ENCODE measurements at places on chromosomes 4 and X.
A peak's percentile ranks its signal among the peaks of the same experiment; 100 is the strongest.

GRCh38 chrX:18133605-18134004 lies 87.1 kb downstream of the BEND2 start:
- no peaks in the 10 kb centered on the region for H3K4me1 ChIP-seq
- H3K36me3 ChIP-seq, result no peaks in the 10 kb centered on the region
- no peaks in the 10 kb centered on the region for H3K27me3 ChIP-seq
- no peak overlapping the region for H3K27ac ChIP-seq

DNA sequence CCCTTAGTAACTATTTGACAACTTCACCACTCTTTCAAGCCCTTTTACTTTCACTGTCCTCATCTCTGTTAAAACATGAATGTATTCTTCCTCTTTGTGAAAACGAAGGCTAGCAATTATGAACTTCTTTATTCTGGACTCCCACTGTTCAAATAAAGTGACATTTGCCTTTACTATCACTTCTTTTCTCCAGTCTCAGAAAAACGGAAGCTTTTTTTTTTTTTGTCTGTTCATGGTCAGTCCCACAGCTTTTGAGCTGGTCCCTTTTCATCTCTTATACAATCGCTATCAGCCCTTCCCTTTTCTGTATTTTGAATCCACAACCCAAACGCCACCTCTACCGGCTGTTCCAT lies 327.7 kb downstream of the DKK2 start:
- H3K27me3 ChIP-seq, result no peaks in the 10 kb centered on the region
- no peak for DNase-seq
- H3K27ac ChIP-seq, result peak overlapping the region; percentile 36
- no peaks in the 10 kb centered on the region for H3K4me1 ChIP-seq
- H3K4me3 ChIP-seq, result no peak overlapping the region

GRCh38 chr4:180571516-180572055 lies 1671.6 kb upstream of the TENM3 start:
- no peaks in the 10 kb centered on the region for H3K36me3 ChIP-seq
- H3K4me1 ChIP-seq, result no peaks in the 10 kb centered on the region
- no peak overlapping the region for H3K27ac ChIP-seq

- no peaks in the 10 kb centered on the region for H3K27me3 ChIP-seq
- no peak overlapping the region for H3K4me3 ChIP-seq
- H3K36me3 ChIP-seq, result no peaks in the 10 kb centered on the region
- DNase-seq, result no peak
- H3K27ac ChIP-seq, result no peak overlapping the region
These were observed 81.3 kb upstream of the TRPC5 start for GRCh38 chrX:112163906-112164305.

DNA sequence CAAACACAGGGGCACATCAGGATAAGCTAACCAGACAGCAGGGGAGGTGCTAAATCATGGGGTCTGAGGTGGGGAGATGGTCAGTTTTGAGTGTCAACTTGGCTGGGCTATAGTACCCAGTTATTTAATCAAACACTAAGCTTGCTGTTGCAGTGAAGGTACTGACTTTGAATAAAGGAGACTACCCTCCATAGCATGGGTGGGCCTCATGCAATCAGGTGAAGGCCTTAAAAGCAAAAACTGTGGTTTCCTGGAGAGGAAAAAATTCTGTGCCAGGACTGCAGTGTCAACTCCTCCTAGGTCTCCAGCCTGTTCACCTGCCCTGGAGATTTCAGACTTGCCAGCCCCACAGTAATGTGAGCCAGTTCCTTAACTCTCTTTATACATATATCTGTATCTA lies 12.6 kb upstream of the HSFX2 start:
- H3K4me3 ChIP-seq, result no peak overlapping the region
- no peaks in the 10 kb centered on the region for H3K27me3 ChIP-seq

- no peaks in the 10 kb centered on the region for H3K36me3 ChIP-seq
- H3K4me1 ChIP-seq, result peaks cover 6% of the 10 kb centered on the region
- no peaks in the 10 kb centered on the region for H3K27me3 ChIP-seq
- no peak for DNase-seq
- H3K27ac ChIP-seq, result peak overlapping the region; percentile 96
These were observed 814 bp upstream of the MMAA start for GRCh38 chr4:145618210-145618931.

GRCh38 chr4:150212927-150213326 lies 134.7 kb downstream of the DCLK2 start:
- H3K27me3 ChIP-seq, result no peaks in the 10 kb centered on the region
- H3K36me3 ChIP-seq, result no peaks in the 10 kb centered on the region
- no peak overlapping the region for H3K27ac ChIP-seq
- H3K4me1 ChIP-seq, result peaks cover 5% of the 10 kb centered on the region

DNA sequence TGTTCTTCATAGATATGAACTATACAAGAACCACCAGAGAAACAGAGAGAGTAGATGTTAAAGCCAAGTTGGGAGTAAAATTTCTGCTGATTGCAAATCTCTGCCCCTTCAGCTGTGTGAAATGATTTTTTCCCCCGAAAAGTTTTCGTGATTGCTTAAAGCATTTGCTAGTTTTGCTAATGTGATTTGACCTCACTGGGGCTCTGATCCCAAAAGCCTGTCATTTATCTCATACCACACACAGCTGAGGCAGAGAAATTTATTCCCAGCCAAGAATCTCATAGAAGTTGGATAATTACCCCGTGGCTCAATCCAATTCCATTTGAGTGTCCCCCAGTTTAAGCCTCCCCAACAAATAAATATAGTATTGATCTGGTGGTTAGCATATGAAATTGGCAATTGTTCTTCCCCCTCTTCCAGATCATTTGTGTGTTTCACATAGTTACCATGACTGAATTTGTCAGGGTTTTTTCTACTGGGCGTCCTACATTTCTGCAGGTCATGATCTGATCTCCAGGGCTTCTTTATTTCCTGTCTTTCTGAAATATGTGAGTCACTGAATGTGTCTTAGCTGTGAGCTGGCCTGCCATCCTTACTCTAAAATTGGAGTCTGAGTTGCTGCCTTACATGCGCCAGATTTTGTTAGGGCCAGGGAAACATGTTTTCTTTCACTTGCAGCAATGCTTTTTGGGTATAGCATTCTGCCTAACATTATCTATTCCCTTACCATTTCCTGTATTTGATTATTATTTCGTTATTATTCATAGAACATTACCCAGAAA lies 167.5 kb upstream of the FRMPD4 start:
- H3K4me1 ChIP-seq, result no peaks in the 10 kb centered on the region
- H3K27me3 ChIP-seq, result no peaks in the 10 kb centered on the region
- no peak overlapping the region for H3K27ac ChIP-seq

- H3K4me3 ChIP-seq, result no peak overlapping the region
- DNase-seq, result no peak
- H3K4me1 ChIP-seq, result no peaks in the 10 kb centered on the region
- no peak overlapping the region for H3K27ac ChIP-seq
- no peaks in the 10 kb centered on the region for H3K36me3 ChIP-seq
These were observed 449.6 kb downstream of the GLUD2 start for GRCh38 chrX:121496966-121497365.

DNA sequence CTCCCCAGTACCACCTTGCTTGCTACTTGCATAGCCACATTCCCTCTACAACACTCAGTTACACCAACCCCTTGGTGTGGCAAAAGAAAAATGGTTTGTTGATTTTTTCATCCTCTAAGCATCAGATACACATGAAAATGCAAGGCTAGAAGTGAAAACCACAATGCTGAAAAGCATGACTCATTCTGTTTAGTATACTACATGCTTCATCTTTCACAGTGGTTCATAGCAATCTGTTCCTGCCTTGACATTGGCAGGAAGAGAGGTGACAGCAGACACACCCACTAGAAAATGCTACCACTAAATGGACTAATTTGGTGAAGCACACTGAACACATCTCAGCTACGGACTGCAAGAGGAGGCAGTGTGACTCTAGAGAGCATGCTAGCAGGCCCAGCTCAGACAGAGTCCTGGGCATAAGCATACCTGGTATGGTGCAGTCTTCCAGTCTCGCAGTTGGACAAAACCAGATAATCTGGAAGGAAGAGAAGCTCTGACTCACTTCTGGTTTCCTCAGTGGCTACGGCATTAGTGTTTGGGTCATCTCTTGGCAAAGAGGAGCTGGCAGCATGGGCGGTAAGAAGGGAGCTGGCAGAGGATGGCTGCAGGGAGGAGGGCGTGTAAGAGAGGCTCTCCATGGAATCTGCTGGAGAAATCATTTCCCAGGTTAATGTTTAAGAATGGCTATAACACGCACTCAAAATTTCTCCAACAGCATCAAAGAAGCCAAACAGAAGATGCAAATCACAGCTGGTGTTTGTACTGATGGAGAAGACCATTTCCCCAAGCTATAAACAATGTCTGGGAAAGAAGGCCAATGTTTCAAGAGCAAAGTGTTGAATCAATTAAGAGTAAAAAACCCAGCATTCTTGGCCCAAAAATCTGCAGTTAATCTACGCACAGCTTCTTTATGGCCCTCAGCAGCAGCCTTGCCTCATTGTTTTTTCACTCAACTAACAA lies 37.8 kb downstream of the GAB3 start:
- no peaks in the 10 kb centered on the region for H3K27me3 ChIP-seq
- peaks cover 13% of the 10 kb centered on the region for H3K4me1 ChIP-seq
- H3K36me3 ChIP-seq, result peaks cover 5% of the 10 kb centered on the region
- no peak overlapping the region for H3K4me3 ChIP-seq
- H3K27ac ChIP-seq, result no peak overlapping the region
- DNase-seq, result no peak

GRCh38 chrX:119688911-119689321 lies 4.1 kb downstream of the SEPTIN6 start:
- DNase-seq, result no peak
- H3K27me3 ChIP-seq, result no peaks in the 10 kb centered on the region
- H3K36me3 ChIP-seq, result no peaks in the 10 kb centered on the region
- H3K27ac ChIP-seq, result no peak overlapping the region
- H3K4me1 ChIP-seq, result peaks cover 14% of the 10 kb centered on the region
- H3K4me3 ChIP-seq, result no peak overlapping the region

- H3K4me1 ChIP-seq, result no peaks in the 10 kb centered on the region
- no peaks in the 10 kb centered on the region for H3K36me3 ChIP-seq
- H3K27ac ChIP-seq, result no peak overlapping the region
- no peak overlapping the region for H3K4me3 ChIP-seq
- H3K27me3 ChIP-seq, result peaks cover 8% of the 10 kb centered on the region
These were observed 6.9 kb upstream of the TRPC3 start for GRCh38 chr4:121958777-121959176.

DNA sequence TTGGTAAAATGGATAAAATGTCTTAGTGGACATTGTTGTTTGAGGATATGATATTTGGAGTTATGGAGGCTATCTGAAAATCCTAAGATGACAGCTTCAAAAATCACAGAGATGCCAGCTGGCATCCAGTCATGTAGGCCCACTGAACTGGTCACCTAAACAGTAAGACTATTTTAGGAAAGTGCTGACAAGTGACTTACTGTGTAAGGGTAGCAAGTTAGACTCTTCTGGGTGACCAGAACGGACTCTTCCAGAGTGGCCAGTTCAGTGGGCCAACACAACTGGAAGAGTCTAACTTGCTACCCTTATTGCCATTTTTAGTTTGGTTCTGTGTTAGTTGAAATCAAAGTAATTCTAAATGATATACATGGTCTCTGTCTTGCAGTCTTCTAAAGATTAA lies 61.4 kb upstream of the ATP8A1 start:
- H3K4me1 ChIP-seq, result no peaks in the 10 kb centered on the region
- no peak for DNase-seq
- H3K36me3 ChIP-seq, result no peaks in the 10 kb centered on the region
- peaks cover 3% of the 10 kb centered on the region for H3K27me3 ChIP-seq

DNA sequence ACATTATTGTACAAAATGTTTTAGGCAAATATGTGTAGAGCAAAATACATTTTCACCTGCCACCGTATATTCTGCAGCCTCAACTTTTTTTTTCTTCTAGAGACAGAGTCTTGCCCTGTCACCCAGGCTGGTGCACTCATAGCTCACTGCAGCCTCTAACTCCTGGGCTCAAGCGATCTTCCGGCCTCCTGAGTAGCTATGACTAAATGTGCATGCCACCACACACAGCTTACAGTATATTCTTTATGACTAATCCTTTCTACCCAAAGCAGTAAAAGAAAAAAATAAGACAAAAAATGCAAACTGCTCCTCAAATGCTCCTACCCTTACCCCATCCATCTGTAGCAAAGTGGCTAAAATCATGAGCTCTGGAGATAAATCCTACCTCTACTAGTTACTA lies 426.3 kb downstream of the KCNIP4 start:
- H3K27me3 ChIP-seq, result no peaks in the 10 kb centered on the region
- no peaks in the 10 kb centered on the region for H3K4me1 ChIP-seq
- H3K4me3 ChIP-seq, result no peak overlapping the region
- no peak for DNase-seq

GRCh38 chr4:176270669-176271068 lies 1.6 kb upstream of the ASB5 start:
- H3K4me1 ChIP-seq, result no peaks in the 10 kb centered on the region
- DNase-seq, result no peak
- H3K27ac ChIP-seq, result no peak overlapping the region
- H3K27me3 ChIP-seq, result no peaks in the 10 kb centered on the region
- H3K4me3 ChIP-seq, result no peak overlapping the region
- no peaks in the 10 kb centered on the region for H3K36me3 ChIP-seq

DNA sequence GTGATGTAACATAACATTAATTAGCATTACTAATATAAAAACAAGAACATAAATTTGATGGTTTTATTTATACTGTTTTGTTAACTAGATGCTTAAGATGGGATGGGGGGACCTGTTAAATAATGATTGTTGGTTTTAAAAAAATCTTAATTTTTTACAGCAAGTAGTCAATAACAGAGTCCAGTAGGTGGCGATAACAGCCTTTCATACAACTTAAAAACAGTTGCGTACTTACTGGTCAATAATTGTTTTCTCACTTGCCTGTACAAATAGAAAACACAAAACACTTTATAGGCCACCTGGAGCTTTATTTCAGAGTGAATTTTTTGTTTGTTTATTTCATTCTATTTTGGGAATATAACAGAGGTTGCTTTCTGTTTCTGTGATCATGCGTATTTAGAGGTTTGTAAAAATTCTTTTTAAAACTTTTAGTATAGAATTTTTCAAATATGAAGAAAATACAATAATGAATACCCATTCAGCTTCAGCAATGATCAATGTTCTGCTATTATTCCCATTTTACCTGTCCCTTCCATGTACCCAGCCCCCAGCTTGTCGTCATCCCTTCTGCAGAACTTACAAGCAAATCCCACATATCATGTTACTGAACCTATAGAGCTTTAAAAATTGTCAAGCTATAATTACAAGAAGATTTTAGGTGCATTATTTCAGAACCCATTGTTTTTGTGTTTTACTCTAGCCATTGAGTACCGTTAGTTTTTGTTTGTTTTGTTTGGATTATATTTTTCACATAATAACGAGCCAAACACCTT lies 97.1 kb downstream of the MRPL1 start:
- no peak overlapping the region for H3K4me3 ChIP-seq
- peaks cover 3% of the 10 kb centered on the region for H3K36me3 ChIP-seq
- H3K27ac ChIP-seq, result no peak overlapping the region
- H3K27me3 ChIP-seq, result no peaks in the 10 kb centered on the region
